ENCODE measurements at places on chromosomes 6 and 20.

GRCh38 chr6:152093711-152094110 lies 286.2 kb downstream of the ESR1 start:
- no peak for DNase-seq

DNA sequence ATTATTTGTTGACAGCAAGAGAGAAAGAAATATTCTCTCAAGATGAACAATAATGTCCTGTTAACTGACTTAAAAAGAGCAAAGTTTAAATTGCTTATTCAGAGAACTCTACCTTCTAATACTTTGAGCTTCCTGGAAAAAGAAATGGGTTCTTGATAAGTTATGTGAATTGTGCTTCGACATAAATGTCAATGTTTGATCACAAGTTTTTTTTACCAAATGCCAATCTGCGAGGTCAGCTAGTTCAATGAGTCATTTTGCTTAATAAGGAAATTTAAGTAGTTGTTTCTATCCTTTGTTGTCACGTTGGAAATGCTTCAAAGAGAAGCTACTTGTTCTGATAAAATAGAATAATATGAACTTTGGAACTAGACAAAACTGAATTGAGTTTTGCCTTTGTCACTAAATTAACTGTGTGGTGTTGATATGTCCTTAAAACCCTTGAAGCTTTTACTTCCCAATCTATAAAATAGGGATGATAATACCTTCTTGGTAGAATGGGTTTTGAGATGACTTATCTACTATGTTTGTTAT lies 642.1 kb upstream of the FLRT3 start:
- no peak for DNase-seq

DNA sequence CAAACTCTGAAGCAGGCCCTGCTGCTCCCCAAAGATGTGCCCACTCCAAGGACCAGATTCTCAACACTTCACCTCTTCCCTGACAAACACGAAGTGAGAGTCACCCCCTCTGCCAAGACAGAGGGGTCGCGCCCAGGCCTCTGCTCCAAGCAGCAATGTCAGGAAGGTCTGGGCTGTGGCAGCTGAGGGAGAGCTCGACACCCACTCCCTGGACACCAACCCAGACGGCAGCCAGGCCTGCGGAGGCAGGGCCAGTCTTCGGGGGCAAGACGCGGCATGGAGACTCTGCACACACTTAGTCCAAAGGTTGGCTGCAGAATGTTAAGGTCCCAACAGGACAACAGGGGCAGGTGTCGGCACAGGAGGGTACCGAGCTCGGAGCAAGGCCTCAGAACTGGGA lies 144.2 kb downstream of the DLL1 start:
- no peak for DNase-seq

DNA sequence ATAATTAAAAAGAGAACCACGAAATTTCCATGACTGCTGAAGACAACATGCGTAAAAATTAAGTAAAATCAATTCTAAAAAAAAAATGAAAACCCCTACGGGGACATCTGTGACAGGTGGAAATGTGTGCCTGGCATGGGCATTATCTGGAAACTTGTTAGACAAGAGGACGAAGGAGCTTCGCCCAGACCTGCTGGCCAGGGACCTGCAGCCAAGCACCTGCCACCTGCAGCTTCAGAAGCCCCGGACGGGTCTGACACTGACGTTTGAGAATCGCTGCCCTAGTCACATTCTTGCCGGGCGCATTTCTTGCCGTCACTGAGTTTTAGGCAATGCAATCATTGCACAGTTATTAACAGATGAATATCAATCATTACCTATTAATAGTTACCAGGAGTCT lies 140.3 kb downstream of the SMOC2 start:
- DNase-seq = no peak

GRCh38 chr6:156776840-156777576 lies at the start of gene ARID1B:
Gene ARID1B, plus strand, starts transcription at chr6:156777378. Its CDS starts 303 bp downstream, at chr6:156777681.
- peak; percentile 55 for DNase-seq

DNA sequence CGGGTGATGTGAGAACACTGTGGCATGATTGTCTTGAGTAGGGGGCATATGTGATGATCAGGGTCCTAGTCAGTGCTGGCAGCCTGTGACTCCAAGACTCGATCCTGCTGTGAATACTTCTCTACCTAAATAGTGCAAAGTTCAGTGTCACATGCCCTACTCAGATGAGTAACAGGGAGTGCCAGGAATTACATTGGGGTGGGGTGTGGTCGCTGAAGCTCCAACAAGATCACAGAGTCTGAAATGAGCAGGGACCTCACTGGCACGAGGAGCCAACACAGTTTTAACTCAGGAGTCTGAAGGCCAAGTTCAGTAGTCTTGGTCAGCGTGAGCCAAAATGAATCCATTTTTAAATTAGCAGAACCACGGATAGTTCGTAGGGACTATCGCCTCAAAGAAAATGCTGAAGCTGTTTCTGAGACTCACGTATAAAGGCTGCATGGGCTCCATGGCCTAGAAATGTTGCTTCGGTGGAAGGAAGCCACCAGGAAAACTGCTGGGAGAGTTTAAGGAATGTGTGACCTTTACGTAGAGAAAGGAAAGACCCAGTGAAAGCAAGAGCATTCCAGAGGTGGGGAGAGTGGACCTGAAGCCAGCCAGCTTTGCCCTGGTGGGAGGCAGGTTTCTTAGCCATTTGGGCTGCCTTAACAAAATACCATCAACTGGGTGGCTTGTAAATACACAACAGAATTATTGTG lies 72.2 kb downstream of the RPP40 start:
- DNase-seq = no peak

GRCh38 chr6:112223070-112223861 lies 31.1 kb downstream of the LAMA4 start:
- no peak for DNase-seq

DNA sequence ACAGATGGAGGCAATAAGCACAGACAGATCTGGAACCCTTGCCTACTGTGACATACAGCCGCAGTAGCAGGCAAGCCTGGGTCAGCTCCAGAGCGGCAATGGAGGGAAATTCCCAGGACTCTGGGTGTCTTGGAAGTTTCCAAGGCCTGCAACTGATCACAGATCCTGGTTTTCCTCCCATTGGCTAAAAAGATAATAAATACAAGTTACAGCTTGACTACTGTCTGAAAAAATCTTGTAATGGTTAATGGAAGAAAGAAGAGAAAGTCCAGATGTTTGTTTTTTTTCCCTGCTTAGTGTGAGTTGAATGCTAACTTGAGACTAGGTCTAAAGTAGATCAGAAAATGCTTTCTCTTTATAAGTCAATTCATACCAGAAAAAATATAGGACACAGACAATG lies 307.6 kb downstream of the ALDH8A1 start:
- DNase-seq = no peak

- no peak for DNase-seq
Observed at GRCh38 chr6:53161481-53162009, 12.9 kb upstream of the GCM1 start.

DNA sequence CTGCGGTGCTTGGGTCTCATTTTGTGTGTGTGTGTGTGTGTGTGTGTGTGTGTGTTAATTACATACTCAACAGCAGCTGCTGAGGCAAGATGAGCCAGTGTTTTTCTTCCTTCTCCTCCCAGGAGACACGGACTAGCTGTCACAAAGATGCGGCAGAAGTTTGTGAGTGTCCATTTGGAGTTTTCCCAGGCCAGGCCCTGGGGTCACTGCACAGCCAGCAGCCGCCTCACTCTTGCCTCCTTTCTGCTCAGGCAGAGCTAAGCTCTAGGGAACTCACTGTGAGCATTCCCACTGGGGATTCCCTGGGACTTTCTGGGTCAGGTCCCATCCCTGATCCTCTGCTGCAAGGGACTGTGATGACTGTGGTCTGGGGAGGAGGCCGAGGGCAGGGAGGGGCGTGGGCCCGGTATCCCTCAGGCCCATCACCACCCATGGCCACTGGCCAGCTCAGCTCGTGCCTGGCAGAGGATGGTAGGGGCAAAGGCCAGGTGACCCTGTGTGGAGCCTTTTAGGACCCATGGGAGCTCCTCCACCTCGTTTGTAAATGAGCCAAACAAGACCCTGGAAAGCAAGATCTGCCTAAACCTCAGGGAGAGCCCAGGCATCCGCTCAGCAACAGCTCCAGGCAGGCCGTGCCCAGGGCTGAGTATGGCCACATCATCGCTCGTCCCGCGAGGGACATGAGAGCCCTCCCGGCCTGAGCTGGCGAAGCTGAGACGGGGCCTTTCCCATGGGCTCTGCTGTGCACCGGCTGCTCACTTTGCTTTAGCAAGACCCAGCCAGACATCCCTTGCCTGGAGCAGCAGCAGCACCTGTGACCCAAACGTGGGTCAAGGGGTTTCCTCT lies 102.0 kb downstream of the PSMB1 start:
- DNase-seq = no peak

DNA sequence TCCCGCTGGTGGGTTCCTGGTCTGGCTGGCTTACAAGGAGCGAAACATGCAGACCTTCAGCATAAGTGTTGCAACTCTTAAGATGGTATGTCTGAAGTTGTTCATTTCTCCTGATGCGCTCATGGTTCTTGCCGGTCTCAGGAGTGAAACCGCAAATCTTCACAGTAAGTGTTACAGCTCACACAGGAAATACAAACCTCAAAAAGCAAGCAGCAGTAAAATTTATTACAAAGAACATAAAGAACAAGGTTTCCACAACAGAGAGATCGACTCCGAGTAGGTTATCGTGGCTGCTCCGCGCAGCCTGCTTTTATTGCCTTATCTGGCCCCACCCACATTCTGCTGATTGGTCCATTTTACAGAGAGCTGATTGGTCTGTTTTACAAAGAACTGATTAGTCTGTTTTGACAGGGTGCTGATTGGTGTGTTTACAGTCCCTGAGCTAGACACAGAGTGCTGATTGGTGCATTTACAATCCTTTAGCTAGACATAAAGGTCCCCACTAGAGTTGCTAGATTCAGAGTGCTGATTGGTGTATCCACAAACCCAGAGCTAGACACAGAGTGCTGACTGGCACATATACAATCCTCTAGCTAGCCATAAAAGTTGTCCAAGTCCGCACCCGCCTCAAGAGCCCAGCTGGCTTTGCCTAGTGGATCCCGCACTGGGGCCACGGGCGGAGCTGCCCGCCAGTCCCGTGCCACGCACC lies 39.2 kb downstream of the TRIM27 start:
- no peak for DNase-seq

DNA sequence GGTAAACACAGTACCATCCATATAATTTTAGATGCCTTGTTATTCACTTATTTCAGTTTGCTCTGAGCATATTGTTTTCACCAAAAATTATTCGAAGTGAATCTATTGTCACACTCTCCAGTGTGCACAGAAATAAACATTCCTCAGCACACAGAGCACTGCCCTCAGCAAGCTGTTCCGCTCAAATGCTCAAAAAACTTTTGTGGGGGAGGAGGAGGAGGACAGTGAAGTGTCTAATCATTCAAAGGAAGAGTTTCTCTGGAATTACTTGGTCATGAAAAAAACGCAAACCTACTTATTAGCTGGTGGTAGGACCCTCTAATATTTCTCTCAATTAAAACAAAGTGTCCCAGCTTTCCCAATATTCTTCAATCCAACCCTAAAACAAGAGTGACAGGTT lies 88.3 kb downstream of the DTNBP1 start:
- no peak for DNase-seq

GRCh38 chr6:70735513-70735912 lies 67.8 kb downstream of the SMAP1 start:
- no peak for DNase-seq

DNA sequence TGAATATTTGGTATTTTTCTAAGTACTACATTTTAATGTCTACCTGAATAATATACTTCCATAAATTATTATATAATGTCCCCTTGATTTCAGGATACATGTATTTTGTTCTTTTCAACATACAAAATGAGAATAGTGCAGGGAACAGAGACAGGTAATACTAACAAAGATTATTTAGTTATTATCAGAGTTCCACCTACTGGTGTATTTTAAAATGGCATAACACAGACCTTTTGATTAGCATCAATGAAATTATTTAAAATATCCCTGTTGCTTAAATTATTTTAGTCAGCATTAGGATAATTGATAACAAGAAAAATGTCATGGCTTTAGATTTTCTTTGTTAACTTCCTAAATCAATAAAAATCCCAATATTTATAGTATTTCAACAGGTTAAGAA lies 184.0 kb downstream of the PRDM13 start:
- no peak for DNase-seq
